ENCODE measurements at places on chromosomes 2 and 18.

- no peak for DNase-seq
Measured at GRCh38 chr18:66979009-66979408, 375.1 kb upstream of the CDH19 start.

GRCh38 chr18:63208676-63209075 lies 110.9 kb downstream of the BCL2 start:
- no peak for DNase-seq

- no peak for DNase-seq
Measured at GRCh38 chr18:1002653-1003178, 98.0 kb downstream of the ADCYAP1 start.

DNA sequence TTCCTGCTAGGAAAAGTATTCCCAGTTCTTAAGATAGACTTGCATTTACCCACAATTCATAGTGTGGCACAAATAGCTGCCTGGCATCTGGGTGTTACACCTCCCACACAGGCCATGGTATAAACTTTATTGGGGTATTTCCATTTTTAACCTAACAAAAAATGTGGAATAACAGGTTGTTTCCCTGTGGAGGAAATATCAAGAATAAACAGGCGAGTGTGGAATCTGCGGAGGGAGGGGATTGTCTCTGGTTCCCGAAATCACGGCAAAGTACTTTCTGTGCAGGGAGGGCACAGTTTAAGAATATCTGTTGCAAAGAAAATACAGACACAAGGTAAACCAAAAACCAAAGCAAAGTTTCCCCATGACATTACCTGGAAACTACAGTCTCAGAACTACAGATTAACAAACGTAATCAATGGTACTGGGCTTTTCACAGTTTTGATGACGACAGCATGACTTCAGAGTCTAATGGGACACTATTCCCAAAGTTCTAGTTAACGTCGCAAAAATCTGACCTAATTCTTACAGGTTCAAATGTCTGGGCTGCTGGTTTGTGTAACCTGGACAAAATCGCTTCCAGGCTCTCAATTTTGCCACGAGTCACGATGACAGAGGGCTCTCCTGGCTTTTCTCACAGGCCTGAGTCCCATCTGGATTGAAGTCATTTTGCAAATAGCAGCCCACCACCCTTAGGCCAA lies 1.4 kb downstream of the STARD7 start:
- no peak for DNase-seq

GRCh38 chr2:7986431-7986830 lies 695.4 kb upstream of the ID2 start:
- DNase-seq, result no peak

DNA sequence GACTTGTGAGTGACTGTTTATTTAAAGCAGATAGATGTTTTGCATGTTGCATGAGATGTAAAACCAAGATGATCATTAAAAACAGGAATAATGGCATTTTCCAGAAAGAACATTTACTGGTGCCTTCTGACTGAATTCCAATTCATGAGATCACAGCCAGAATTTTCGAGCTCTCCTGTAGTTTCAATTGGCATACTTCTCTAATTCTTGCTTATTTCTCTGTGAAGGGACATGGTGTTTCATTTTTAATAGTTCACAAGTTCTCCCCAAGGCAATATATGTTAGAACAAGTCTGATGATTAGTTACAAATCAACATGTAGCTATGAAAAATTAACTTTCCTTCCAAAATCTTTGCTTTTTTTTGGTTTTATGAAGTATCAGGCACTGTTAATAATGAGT lies 105.7 kb downstream of the PDE1A start:
- DNase-seq, result no peak

DNA sequence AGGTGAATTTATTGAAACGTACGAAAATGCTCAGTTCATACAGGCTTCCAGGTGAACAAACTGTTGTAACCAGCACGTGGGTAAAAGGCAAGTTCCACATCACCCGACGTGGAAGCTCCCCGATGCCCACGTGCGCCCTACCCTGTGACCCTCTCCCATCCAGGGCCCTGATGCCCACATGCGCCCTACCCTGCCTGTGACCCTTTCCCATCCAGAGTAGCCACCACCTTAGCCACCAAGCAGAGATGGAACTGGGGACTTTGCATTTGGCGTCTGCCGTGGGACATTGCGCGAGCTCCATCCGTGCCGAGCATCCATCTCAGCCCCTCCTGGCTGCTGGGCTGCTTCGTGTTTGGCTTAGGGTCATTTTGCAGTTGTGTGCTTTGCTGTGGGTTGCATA lies 37.5 kb downstream of the ANO7 start:
- DNase-seq, result no peak

GRCh38 chr2:60140185-60140584 lies 413.3 kb downstream of the BCL11A start:
- no peak for DNase-seq

GRCh38 chr18:59208602-59209125 lies 11.3 kb upstream of the GRP start:
- no peak for DNase-seq

- no peak for DNase-seq
Measured at GRCh38 chr2:204977914-204978313, 432.6 kb downstream of the PARD3B start.

Data from NCI-H510A (cell line).